CD4-positive, CD25-positive, alpha-beta regulatory T cell (primary cell): ENCODE measurements at places on chromosomes 3 and 15. TPM values are rescaled to one million over a fixed set of nuclear protein-coding genes. Genes with fewer than 3 reads are reported as not detected.

DNA sequence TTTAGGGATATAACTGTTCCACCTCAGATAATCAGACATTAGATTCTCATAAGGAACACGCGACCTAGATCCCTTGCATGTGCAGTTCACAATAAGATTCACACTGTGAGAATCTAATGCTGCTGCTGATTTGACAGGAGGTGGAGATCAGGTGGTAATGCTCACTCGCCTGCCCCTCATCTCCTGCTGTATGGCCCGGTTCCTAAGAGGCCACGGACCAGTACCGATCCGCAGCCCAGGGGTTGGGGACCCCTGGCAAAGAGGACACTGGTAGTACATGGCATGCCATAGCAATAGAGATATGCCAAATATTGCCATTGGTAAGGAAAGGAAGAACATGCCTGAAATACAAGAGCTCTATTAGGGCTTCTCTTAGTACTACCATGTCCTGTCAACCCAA, 59.7 kb downstream of the LSM3 start:
- no peak for DNase-seq

DNA sequence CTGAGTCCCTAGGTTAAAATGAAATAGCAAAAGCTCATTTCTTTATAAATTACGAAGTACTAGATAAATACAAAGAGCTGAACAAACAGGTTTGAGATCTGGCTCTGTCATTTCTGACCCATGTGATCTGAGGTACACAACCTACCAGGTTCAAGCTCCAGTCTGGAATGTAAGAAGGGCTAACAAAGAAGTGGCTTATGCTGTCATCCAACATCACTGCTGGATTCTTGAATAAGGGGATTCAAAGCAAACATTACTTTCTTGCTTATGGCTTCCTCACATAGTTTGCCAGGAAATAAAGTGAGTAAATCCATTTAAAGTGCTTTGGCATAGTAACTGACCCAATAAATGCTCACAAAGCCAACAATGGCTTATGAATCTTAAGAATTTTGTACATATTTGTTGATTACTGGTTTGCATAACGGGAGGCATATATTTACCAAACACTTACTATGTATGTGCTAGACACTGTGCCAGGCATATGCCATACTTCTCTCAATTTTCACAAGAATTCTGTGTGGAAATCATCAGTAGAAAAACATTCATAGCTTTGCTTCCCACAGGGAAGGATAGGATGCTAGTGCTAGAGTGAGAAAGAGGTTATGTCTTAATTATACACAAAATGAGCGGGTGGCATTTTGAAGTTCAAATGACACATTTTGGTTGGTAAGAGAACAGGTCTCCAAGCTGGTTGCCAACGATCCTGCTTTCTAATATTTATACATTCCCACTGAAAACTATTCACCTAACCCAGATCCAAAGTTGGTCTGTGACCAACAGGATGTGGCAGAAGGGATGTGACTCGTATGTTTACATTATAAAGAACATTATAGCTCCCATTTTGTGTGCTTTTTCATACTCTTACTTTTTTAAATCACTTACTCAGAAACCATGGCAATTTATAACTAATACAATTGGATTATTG, 38.7 kb upstream of the CSPG5 start:
- DNase-seq: no peak

DNA sequence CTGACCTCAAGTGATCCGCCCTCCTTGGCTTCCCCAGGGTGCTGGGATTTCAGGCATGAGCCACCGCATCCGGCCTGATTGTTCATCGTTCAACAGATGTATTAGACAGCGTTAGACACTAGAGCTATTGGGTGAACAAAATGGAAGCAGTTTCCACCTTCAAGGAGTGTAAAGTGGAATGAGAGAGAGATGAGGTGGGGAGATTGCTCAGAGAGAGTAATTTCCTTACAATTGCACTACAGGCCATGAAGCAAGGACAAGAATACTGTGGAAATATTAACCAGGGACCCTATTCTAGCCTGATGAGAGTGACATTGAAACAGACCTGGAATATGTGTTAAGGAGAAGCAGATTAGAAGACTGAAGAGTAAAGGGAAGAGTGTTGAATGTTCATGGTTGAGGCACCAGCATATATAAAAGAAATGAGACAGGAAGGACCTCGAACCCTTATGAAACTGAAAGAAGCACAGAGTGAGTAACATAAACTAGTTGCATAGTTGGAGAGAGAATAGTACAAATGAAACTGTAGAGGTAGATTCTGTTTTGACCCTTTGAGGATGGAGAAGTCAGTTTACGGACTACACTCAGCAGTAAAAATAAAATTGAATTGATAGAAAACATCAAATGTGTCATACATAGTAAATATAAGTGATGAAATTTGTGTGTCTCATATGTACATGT, 7.2 kb downstream of the RTF1 start:
- no peak for DNase-seq

DNA sequence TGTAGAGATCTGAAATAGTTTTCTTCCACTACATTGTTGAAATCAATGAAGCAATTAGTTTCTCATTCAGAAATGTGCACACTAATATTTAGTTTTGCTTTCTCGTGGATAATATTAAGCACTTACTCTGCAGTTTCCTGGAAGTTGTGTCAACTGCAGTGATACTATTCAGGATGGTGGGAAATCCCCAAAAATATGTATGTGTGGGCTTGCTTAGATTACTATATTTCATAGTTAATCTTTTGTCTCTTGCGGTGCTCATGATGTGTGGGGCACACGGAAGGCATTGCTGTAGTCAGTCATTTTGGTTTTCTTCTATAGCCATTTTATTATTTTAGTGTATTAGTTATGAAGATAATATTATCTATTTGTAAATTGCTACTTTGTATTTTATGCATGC, 19.7 kb downstream of the RAB11A start:
- DNase-seq: no peak

- no peak for DNase-seq
Observed at GRCh38 chr15:70066004-70066403, 31.7 kb downstream of the TLE3 start.

DNA sequence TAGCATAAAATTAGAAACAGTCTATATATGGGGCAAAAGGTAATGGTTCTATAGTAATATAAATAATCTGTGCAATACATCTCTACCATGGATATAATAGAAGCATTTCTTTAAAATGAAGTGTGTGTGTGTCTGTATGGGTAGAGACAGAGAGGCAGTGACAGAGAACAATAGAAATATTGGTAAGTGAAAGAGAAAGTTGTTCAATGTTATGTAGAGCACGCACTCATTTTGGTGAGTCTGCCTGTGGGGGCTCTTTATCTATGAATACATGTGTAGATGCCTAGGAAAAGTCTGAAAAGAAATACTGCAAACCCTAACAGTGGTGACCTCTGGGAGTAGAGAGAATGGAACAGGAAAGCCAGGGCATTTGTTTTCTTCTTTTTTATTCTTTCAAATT, 182.6 kb downstream of the STAC start:
- DNase-seq: no peak

- no peak for DNase-seq
Observed at GRCh38 chr15:49075881-49076280, 29.6 kb upstream of the SECISBP2L start.

DNA sequence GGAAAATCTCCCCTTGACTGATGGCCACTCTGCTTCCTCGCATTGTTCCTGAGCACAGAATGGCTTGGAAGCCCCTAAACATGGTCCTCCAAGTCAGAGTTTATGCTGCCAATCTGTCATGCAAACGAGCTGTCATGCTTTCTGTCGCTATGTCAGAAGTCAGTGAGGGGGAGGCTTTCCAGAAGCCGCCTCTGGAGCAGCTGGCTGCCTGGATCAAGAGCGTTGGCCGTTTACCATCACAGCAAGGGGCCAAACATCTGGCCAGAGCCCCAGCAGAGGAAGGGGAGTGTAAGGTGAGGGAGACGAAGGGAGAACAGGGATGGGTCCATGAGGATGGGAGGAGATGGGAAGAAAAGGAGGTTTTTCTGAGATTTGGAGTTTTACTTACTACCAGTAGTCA, 372.6 kb upstream of the NR2F2 start:
- DNase-seq: no peak

GRCh38 chr3:171972871-171973348, 66.5 kb upstream of the FNDC3B start:
- DNase-seq: no peak

DNA sequence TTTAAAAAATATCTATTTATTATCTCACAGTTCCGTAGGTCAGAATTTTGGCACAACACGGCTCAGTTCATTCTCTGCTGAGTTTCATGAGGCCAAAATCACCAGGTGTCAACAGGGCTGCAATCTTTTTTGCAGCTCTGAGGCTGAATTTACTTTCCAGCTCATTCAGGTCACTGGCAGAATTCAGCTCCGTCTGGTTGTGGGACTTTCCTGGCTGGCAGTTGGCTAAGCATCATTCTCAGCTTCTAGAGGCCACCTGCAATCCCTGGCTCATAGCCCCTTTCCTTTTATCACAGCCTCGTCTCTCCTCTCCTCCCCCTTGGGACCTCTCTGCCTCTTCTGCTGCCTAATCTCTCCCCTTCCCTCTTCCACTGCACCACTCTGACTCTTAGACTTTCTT, 174.0 kb upstream of the WNT5A start:
- DNase-seq: no peak

GRCh38 chr3:53493963-53494791, at the start of gene CACNA1D:
CACNA1D (plus strand) TSS chr3:53494611; CDS start chr3:53495167, 556 bp downstream.
- DNase-seq: no peak

DNA sequence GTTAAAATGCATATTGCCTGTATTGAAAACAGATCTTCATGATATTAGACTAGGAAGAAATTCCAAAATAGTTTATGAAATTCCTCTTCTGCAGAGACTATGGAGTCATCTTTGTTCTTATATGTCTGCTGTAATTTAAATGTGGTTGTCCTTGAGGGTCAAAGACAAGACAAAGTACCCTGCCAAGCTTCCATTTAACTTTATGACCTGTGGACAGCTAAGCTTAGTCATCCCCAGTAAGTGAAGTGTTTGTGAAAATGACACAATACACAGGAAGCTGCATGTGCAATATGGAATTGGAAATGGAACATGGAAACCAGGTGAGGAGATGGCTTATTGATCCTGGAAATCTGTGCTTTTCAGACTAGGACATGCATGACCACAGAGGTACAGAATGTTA, 68.5 kb upstream of the GBE1 start:
- no peak for DNase-seq

GRCh38 chr3:197580253-197580691, 24.5 kb upstream of the BDH1 start:
- DNase-seq: no peak

- no peak for DNase-seq
Observed at GRCh38 chr3:112345681-112346080, 12.7 kb downstream of the CD200 start.

- no peak for DNase-seq
Observed at GRCh38 chr3:43932921-43933320, 242.2 kb downstream of the ABHD5 start.

GRCh38 chr3:69538281-69538680, 152.4 kb upstream of the FRMD4B start:
- DNase-seq: no peak

- DNase-seq: no peak
Observed at GRCh38 chr15:83192742-83193141, 14.9 kb downstream of the HDGFL3 start.

DNA sequence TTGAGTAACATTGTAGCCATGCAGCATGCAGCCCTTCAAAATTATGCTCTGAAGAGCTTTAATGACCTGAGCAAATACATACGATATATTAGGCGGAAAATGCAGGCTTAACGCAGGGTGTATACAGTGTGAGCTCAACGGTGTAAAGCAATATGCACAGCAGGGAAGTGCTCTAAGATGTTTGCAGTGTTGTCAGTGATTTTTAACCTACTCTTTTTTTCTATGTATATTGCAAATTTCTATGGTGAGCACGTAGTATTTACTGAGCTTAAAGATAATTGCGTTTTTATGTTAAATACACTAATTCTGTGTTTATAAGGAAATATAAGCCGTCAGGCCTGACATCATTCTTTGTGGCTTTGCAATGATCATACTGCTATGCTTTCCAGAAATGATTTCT, 42.1 kb downstream of the DGKG start:
- no peak for DNase-seq

- no peak for DNase-seq
Observed at GRCh38 chr15:82805994-82806406, at the start of gene FSD2. FSD2 (minus strand) TSS chr15:82806069; CDS start chr15:82787390, 18,679 bp downstream.

DNA sequence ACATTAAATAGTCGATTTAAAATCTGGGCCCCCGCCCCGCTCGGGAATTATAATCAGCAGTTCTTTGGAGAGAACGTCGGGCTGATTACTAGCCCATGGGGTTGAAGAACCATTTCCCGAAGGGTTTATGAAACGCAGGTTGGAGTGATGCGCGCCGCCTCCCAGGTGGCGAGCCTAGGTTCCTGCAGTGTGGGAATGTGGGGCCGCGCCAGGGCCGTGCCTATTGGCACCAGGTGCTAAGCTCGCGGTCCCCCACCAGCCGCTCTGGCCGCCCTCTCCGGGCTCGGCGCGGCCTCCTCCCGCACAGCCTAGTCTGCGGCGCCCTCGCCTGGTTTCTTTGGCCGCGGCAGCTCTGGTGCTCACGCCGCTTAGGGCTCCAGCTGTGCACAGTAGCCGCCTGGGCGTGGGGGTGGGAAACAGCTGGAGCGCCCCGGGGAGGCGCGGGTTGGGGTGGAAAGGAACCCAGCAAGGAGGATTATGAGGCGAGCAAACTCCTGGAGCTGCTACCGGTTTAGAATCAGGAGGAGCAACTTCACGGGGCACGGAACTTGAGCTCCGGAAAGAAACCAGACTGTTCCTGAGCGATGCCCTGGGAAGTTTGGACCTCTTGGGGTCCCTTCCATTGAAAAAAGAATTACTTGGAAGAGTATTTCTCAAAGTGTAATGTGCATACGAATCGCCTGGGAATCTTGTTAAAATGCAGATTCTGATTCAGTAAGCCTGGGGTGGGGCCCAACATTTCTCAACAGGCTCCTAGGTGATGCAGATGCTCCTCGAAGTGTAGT, 5.6 kb upstream of the MECOM start:
- DNase-seq: no peak

DNA sequence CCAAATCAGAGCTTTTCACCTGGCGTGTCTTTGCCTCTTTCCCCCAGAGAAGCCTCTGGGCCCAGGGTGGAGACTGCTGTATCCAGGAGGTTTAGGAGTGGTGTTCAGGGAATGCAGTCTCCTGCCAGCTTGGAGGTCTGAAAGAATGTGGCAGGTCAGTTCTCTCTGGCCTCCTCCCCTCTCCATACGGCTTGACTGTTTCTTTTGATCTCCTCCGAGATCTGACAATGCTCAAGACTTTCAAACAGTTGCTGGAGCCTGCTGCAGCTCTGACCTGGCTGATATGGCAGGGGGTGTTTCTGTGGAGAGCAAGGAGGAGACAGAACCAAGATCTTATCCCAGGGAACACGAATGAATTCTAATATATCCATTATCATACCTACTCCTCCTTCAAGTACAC, 24.7 kb upstream of the TM4SF4 start:
- DNase-seq: no peak

The SKOR1 gene
- polyA plus RNA-seq: not detected

The CCNB2 gene
- 15.9 TPM for polyA plus RNA-seq

The NR1I2 gene
- polyA plus RNA-seq: 0.06 TPM

The ADAMTS17 gene
- polyA plus RNA-seq: 0.31 TPM

The TAGLN3 gene
- polyA plus RNA-seq: not detected

The SYNPR gene
- not detected for polyA plus RNA-seq

The CTDSPL gene
- polyA plus RNA-seq: 0.08 TPM

The ZNF774 gene
- not detected for polyA plus RNA-seq

The CD200 gene
- 3.9 TPM for polyA plus RNA-seq

The MAPK6 gene
- polyA plus RNA-seq: 9.6 TPM

The ADGRG7 gene
- not detected for polyA plus RNA-seq

The CCDC13 gene
- 0.33 TPM for polyA plus RNA-seq

The ARHGEF26 gene
- not detected for polyA plus RNA-seq

The RPN1 gene
- polyA plus RNA-seq: 248 TPM

The TRH gene
- polyA plus RNA-seq: not detected

The ARPP21 gene
- polyA plus RNA-seq: not detected

The LHFPL4 gene
- polyA plus RNA-seq: 0.13 TPM

The TOPAZ1 gene
- not detected for polyA plus RNA-seq

The GOLGA8J gene
- not detected for polyA plus RNA-seq

The GOLGA6L9 gene
- polyA plus RNA-seq: 0.15 TPM

The MEGF11 gene
- polyA plus RNA-seq: 0.02 TPM
